T-helper 1 cell treated with Interleukin-12 subunit alpha and Interleukin-12 subunit beta and Interleukin-4 antibody, amounts not matched to agents 30 ng/mL and 1 ng/mL, for 36 hours (primary cell): ENCODE measurements at places on chromosomes 4 and X. TPM values are rescaled to one million over a fixed set of nuclear protein-coding genes. Genes with fewer than 3 reads are reported as not detected.

The ITIH6 gene
- total RNA-seq: not detected in 2 replicates

The AWAT2 gene
- total RNA-seq: not detected in 2 replicates

The MMRN1 gene
- total RNA-seq: 0.24 and 0.27 TPM in 2 replicates

The PITX2 gene
- not detected in 2 replicates for total RNA-seq

The HMX1 gene
- not detected in 2 replicates for total RNA-seq

The GABRG1 gene
- total RNA-seq: not detected in 2 replicates

The SCML2 gene
- total RNA-seq: 1.3 and 1.5 TPM in 2 replicates

The MAGEA2B gene
- total RNA-seq: not detected in 2 replicates

The EGFL6 gene
- 10.1 and 11.5 TPM in 2 replicates for total RNA-seq

The F11 gene
- 0.10 TPM in 1 of 2 replicates, not detected in the other for total RNA-seq

The ZGRF1 gene
- 27.5 and 29.5 TPM in 2 replicates for total RNA-seq

The ARHGAP24 gene
- not detected in 2 replicates for total RNA-seq

The TAF1 gene
- total RNA-seq: 40.9 and 47.2 TPM in 2 replicates

The RASSF6 gene
- not detected in 2 replicates for total RNA-seq

The HTRA3 gene
- total RNA-seq: not detected in 2 replicates

The GUCY1B1 gene
- 0.07 and 0.15 TPM in 2 replicates for total RNA-seq

The ARX gene
- not detected in 2 replicates for total RNA-seq

The MAGEA4 gene
- total RNA-seq: not detected in 2 replicates

The TCP11X2 gene
- not detected in 2 replicates for total RNA-seq

The TXK gene
- total RNA-seq: 39.5 and 40.8 TPM in 2 replicates

The SHISA3 gene
- total RNA-seq: 0.10 and 0.17 TPM in 2 replicates

The TSR2 gene
- 33.9 and 34.8 TPM in 2 replicates for total RNA-seq

The KIF4A gene
- 29.6 and 30.0 TPM in 2 replicates for total RNA-seq

The HAND2 gene
- total RNA-seq: not detected in 2 replicates

The BCLAF3 gene
- total RNA-seq: 7.7 and 8.7 TPM in 2 replicates

The CLIC2 gene
- 0.83 and 1.0 TPM in 2 replicates for total RNA-seq

The STARD8 gene
- 2.1 TPM in 2 replicates for total RNA-seq

The PRDM8 gene
- 29.4 and 32.7 TPM in 2 replicates for total RNA-seq

The MOB1B gene
- 20.2 and 20.8 TPM in 2 replicates for total RNA-seq

The RHOH gene
- total RNA-seq: 150 and 158 TPM in 2 replicates

The PSAPL1 gene
- total RNA-seq: not detected in 2 replicates

The LRCH2 gene
- not detected in 2 replicates for total RNA-seq

The ETDA gene
- total RNA-seq: not detected in 2 replicates

The POF1B gene
- 0.12 and 0.29 TPM in 2 replicates for total RNA-seq

The NDP gene
- total RNA-seq: not detected in 2 replicates

The TGIF2LX gene
- total RNA-seq: not detected in 2 replicates

The ACOX3 gene
- 15.9 and 16.5 TPM in 2 replicates for total RNA-seq

The SCD5 gene
- 0.22 and 0.25 TPM in 2 replicates for total RNA-seq

The ERVMER34-1 gene
- total RNA-seq: not detected in 2 replicates

The FAM114A1 gene
- 0.71 and 0.86 TPM in 2 replicates for total RNA-seq

The CCDC120 gene
- 6.5 and 8.3 TPM in 2 replicates for total RNA-seq

The IL1RAPL2 gene
- total RNA-seq: not detected in 2 replicates

The TBC1D9 gene
- total RNA-seq: 0.02 TPM in 1 of 2 replicates, not detected in the other

The BTK gene
- not detected in 2 replicates for total RNA-seq

The SPATA4 gene
- total RNA-seq: not detected in 2 replicates

The ODAPH gene
- 5.9 and 6.0 TPM in 2 replicates for total RNA-seq

The CCDC160 gene
- total RNA-seq: 0.15 and 0.17 TPM in 2 replicates

The ATOH1 gene
- total RNA-seq: not detected in 2 replicates

The TEX11 gene
- not detected in 2 replicates for total RNA-seq

The MAGEA3 gene
- not detected in 2 replicates for total RNA-seq

The PLP1 gene
- not detected in 2 replicates for total RNA-seq

The MTNR1A gene
- not detected in 2 replicates for total RNA-seq

The IQCM gene
- total RNA-seq: not detected in 2 replicates

The CCNA2 gene
- 61.0 and 61.5 TPM in 2 replicates for total RNA-seq

The GSX2 gene
- not detected in 2 replicates for total RNA-seq

The SUPT20HL2 gene
- not detected in 2 replicates for total RNA-seq

The TMPRSS11D gene
- total RNA-seq: not detected in 2 replicates
